ENCODE measurements at places on chromosomes 3 and 15. TPM values are rescaled to one million over a fixed set of nuclear protein-coding genes. Genes with fewer than 3 reads are reported as not detected.

CELSR3 gene
- 0.51 TPM for total RNA-seq

NBEAL2 gene
- 62.2 TPM for total RNA-seq

ZBED2 gene
- 1.5 TPM for total RNA-seq

CHRNA7 gene
- 2.8 TPM for total RNA-seq

ACKR2 gene
- 2.2 TPM for total RNA-seq

C2CD4B gene
- total RNA-seq, result 20.2 TPM

PIGBOS1 gene
- 8.6 TPM for total RNA-seq

CADM2 gene
- total RNA-seq, result 13.3 TPM

SNX22 gene
- 1.7 TPM for total RNA-seq

EPM2AIP1 gene
- 34.8 TPM for total RNA-seq

TMCO5A gene
- total RNA-seq, result not detected
